Lower lobe of right lung (tissue), 2 donors: ENCODE measurements at places on chromosomes 16 and 17. TPM values are rescaled to one million over a fixed set of nuclear protein-coding genes. Genes with fewer than 3 reads are reported as not detected.

DNA sequence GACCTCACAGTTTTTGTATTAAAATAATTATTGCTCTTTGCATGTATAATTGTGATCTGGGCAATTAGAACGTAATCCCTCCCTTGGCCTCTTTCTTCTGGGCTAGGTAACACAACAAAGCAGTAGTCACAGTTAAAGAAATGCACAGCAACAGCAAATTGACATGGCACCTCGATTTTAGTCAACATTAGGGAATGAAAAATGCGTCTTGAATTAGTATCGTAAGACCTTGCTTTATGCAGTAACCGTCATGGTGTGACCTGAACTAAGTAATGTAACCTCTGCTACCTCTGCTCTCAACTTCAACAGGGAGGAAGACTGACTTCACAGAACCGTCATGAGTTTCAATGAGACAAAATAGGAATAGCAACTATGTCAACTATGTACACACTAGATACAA is 265.4 kb upstream of the MAF start:
- no peaks in the 10 kb centered on the region for H3K36me3 ChIP-seq
- H3K4me1 ChIP-seq: no peaks in the 10 kb centered on the region
- no peaks in the 10 kb centered on the region for H3K27me3 ChIP-seq
- DNase-seq: no peak
- no peak overlapping the region for H3K27ac ChIP-seq

The NEUROD2 gene
- total RNA-seq: not detected

DNA sequence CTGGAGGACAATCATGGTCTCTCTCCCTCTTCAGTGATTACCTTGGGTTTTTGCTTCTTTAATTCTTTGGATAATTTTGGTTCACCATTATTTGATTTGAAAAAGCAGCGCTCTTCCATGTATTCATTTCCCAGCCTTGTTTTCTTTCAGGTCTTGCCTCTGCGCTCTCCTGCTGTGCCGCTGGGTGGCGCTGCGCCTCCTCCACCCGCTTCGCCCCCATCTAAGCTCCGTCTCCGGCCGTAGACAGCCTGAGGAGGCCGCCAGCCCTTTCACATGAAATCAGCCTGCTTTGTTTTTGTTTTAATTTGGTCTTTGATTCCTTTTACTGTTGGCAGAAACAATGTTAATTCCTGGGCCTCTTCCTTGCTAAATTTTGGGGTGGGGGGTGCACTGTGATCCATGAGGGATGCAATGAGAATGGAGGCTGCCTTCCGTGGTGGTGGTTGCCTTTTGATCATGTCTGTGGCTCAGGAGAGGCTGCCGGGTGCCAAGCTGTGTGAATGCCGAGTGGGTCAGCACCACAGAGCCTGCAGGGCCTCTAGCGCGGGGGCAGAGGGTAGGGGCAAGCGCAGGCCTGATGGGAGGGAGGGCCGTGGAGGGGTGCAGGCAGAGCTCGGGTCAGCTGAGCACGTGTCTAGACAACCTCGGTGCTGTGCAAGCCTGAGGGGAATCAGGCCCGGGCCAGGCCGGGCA is 64.1 kb downstream of the PLD6 start:
- no peaks in the 10 kb centered on the region for H3K27me3 ChIP-seq
- H3K36me3 ChIP-seq: peaks cover 100% of the 10 kb centered on the region
- no peak overlapping the region for H3K4me3 ChIP-seq
- DNase-seq: no peak
- peak overlapping the region; percentile 11 for H3K27ac ChIP-seq

GRCh38 chr17:4449736-4450135 is 16.0 kb downstream of the SPNS3 start:
- peaks cover 15% of the 10 kb centered on the region for H3K4me1 ChIP-seq
- H3K4me3 ChIP-seq: no peak overlapping the region
- DNase-seq: peak; percentile 78
- no peaks in the 10 kb centered on the region for H3K27me3 ChIP-seq
- H3K36me3 ChIP-seq: no peaks in the 10 kb centered on the region

The GPRC5B gene
- 15.4 TPM for total RNA-seq

The ADAMTS18 gene
- 0.09 TPM for total RNA-seq

- no peaks in the 10 kb centered on the region for H3K36me3 ChIP-seq
- no peak overlapping the region for H3K4me3 ChIP-seq
- DNase-seq: no peak
- peak overlapping the region; percentile 41 for H3K27ac ChIP-seq
- no peaks in the 10 kb centered on the region for H3K27me3 ChIP-seq
- peaks cover 51% of the 10 kb centered on the region for H3K4me1 ChIP-seq
These were observed 14.9 kb downstream of the ADGRG1 start for GRCh38 chr16:57643147-57643874.

The MPO gene
- total RNA-seq: 1.1 TPM

DNA sequence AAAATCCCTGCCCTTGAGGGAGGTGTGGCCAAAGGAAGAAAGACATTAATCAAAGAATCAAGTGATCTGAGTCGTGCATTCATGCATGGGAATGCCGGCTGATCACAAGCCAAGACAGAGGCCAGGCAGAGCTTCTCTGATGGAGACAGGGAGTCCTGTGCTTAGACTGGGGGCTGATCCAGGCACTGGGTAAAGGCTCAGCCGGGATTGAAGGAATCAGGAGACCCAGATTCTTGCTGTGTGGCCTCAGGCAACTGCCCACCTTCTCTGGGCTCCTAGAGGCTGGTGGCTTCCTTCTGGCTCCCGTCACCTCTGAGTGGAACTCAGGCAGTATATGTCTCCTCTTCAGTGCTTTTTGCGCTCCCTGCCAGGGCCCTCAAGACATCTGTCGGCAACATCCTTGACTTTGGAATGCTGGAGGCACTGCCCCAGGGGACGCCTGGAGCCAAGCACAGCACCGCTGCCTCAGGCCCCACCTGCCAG is 17.7 kb downstream of the RAI1 start:
- H3K27me3 ChIP-seq: no peaks in the 10 kb centered on the region
- no peaks in the 10 kb centered on the region for H3K36me3 ChIP-seq
- peak overlapping the region; percentile 46 for H3K27ac ChIP-seq
- peaks cover 77% of the 10 kb centered on the region for H3K4me1 ChIP-seq
